ENCODE measurements at places on chromosomes 2 and 18.
A peak's percentile ranks its signal among the peaks of the same experiment; 100 is the strongest.

GRCh38 chr2:148501545-148501944 lies 143.0 kb upstream of the EPC2 start:
- no peak for DNase-seq

GRCh38 chr2:82411071-82411470 lies 2048.0 kb downstream of the SUCLG1 start:
- no peak for DNase-seq

DNA sequence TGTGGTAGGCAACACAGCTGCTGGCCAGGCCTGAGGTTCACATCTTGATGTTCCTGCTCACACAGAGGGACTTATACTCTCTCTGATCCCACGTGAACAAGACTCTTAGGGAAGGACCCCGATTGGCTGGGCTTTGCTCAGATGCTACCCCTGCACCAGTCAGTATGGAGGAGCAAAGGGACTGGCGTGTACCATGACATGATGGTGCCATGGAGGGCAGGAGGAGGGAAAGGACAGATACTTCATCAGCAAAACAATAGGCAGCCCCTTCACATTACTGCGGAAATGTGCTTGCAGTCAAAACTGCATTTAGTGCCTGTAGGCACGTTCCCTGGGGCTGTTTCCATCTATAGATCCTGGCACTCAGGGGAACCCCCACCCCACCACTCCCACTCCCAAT lies 42.7 kb downstream of the ZFP36L2 start:
- DNase-seq: no peak

DNA sequence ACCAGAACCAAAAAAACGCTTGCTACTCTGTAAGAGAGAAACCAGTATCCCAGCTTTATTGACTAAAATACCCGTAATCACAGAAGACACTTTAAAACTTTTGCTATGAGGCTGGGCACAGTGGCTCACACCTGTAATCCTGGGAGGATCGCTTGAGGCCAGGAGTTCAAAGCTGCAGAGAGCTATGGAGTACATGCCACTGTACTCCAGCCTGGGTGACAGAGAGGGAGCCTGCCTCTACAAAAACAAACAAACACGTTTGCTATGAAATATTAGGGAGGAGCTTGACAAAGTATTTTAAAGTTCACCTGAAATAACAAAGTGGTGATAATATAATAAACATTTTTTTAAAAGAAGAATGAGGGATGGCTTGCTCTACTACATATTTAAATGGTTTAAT lies 28.5 kb upstream of the RIOK3 start:
- DNase-seq: no peak

GRCh38 chr18:74623047-74623816 lies 25.6 kb downstream of the ZNF407 start:
- no peak for DNase-seq

DNA sequence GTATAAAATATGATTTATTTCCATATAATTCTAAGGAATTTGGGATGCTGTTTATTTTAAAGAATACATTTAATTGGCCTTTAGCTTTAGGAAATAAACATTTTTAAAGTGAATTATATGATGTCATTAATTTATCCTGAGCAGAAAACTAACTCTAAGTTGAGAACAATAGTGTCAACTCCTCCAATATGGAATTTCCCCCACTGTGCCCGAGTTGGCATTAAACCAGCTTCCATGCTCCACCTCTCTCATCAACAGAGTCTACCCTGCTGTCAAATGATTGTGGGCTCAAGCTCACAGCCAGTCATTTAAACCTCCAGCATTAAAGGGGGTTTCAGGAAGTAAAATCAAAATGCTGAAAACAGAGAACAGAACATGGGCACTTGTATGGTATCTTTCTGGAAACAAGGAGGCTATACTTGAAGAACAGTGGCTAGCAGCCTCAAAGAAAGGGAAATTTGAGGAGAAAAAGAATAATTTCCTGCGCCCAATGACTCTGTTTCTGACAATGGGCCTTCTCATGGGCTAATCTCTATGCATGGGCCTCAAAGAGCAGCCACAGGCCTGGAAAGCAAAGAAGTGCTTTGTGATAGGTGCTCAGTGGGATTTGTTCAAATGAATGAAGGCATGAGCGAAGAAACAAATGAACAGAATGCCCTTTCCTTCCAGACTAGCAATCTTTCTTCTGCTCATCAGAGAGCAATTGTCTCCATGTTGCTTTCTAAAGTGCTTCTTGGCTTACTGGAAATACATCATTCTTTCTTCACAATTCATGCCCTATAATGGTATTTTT lies 252.8 kb downstream of the MTX2 start:
- DNase-seq: no peak

- no peak for DNase-seq
Measured at GRCh38 chr2:120406566-120406965, 60.6 kb downstream of the INHBB start.

DNA sequence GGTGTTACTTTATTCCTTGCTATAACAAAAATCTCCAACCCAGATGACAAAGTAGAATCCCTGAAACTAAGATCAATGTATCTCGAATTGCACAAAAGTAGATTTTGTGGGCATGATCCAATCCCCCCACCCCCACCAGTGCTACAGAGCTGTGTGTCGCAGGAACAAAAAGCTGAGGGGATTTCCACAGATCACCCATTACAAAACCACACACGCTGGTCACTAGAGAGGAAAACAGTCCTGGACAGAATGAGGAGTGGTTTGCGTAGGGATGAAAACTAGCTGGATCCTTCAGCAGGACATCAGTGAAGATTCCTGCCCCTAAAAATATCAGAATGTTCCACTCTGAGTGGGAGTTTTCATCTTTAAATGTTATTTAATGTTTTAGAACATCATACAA lies 165.3 kb upstream of the STK17B start:
- no peak for DNase-seq

DNA sequence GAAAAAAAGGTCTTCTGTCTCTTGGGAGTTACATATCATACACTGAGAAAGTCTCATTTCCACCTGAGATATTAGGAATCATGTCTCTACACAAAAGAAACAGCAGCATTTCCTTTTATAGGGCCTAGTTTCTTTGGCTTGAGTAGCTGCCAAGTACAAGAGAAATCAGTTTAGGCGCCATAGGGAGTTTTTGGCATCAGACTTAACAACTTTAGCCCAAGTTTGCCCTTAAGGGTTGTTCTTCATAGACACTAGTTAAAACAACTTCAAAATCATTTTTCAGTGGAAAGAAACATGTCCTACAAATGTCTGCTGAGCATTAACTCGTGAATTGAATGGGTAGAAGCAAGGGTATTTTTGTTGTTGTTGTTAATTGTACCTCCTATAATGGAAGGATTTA lies 587.0 kb upstream of the DSEL start:
- no peak for DNase-seq

DNA sequence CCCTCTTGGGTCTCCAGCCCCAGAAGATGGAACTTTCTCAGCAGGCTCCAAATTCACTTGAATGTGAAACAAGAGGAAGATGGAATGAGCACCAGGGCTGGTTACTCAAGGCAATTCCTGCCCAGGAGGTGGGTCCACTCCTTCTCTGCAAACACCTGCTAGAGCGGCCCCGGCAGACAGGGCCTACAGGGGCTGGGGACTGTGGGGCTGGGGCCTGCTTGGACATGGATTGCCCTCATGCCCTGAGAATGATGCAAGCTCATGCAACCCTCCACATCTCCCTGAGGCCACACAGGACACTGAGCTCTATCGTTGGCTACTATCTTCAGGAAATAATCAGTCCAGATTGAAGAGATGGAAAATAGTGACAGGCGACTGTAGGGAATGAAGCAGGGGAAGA lies 39.1 kb downstream of the TFCP2L1 start:
- peak; percentile 79 for DNase-seq

DNA sequence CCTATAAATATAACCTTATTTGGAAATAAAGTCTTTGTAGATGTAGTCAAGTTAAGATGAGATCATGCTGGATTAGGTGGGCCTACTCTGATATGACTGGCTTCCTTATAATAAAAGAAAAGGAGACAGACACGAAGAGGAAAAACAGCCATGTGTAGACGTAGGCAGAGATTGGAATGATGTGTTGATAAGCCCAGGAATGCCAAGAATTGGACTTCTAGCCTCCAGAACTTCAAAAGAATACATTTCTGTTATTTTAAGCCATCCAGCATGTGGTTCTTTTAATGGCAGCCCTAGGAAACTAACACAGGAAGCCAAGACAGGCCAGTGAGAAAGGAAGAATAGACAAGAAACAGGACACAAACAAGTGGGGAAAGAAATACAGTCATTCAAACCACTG lies 68.6 kb downstream of the NYAP2 start:
- DNase-seq: no peak

GRCh38 chr2:217095511-217096205 lies 235.8 kb upstream of the TNP1 start:
- no peak for DNase-seq

DNA sequence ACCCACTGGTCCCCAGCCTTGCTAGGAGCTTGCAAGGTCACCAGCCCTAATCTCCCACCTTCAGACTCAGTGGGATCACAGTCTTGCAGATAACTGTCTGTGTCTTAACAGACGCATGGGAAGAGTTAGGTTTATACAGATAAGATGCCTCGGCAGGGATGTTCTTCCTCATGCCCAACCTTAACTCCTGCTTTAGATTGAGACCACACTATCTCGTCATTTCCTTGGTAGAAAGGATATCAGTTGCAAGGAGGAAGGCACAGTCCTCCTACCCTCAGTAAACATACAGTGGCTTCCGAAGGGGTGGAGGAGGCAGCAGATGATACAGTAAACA lies 7.2 kb downstream of the NT5DC4 start:
- DNase-seq: no peak

GRCh38 chr2:107621186-107622165 lies 205.2 kb upstream of the RGPD4 start:
- DNase-seq: no peak

- DNase-seq: no peak
Measured at GRCh38 chr2:72113847-72114692, 33.6 kb downstream of the CYP26B1 start.

DNA sequence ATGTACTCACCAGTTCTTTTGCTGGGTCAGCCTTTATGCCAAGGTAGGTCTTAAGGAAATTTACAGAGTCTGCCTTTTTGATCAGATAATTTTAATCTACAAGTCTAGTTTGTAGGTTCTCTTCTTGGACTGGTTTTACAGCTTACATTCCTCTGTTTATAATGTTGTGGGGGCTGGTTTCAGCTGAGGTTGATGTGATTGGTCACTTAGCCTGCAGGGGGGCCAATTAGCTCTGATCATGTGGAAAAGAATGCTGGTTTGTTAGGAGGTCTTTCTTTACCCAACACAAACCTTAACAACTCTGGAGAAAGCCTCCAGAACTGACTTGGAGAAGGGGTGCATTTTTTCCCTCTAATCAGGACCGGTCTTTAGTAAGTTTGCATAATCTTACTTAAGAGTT lies at the start of gene KCNJ13:
Gene KCNJ13, minus strand, starts transcription at position 131 of the 400 bp plus-strand sequence. CDS start 5,203 bp downstream, outside the sequence.
- peak; percentile 55 for DNase-seq

GRCh38 chr2:172782506-172783164 lies 47.0 kb downstream of the RAPGEF4 start:
- DNase-seq: no peak

- no peak for DNase-seq
Measured at GRCh38 chr18:3748086-3748485, 298.1 kb downstream of the TGIF1 start.

GRCh38 chr2:228917220-228917619 lies 353.9 kb downstream of the PID1 start:
- no peak for DNase-seq

- no peak for DNase-seq
Measured at GRCh38 chr2:16218161-16218560, 277.8 kb downstream of the MYCN start.

DNA sequence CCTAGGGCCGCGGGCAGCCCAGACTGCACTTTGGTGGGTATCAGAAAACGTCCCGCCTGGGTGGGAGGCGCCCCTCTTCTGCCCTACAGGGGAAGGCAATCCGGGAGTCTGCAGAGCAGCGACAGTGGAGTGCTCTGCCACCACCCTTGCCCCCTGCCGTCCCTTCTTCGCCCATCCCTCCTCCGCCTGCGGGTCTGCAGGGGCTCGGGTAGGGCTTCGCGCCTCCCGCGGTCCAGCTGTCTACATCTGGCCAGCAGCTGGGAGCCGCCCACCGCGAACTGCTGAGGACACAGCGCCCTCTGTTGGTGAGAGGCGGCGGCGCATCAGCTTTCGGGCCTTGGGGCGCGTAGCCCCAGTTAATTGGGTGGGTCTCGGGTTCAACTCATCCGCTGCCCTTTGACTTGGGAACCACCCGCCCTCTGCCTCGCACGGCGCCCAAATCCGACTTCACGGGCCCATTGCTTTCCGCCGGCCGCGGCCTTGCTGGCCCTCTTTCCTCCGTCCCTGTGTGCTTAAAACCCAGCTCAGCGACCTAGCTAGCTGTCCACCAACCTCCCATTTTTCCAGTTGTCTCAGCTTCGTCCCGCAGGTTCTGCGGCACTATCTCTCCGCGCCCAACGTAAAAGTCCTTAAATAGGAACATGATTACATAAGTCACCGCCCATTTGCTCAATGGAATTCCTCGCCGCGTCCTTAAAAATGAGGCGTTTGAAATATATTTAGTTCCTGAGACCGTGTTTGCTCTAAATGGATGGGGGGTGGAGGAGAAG lies 17.6 kb downstream of the WNT10A start:
- DNase-seq: peak; percentile 90

DNA sequence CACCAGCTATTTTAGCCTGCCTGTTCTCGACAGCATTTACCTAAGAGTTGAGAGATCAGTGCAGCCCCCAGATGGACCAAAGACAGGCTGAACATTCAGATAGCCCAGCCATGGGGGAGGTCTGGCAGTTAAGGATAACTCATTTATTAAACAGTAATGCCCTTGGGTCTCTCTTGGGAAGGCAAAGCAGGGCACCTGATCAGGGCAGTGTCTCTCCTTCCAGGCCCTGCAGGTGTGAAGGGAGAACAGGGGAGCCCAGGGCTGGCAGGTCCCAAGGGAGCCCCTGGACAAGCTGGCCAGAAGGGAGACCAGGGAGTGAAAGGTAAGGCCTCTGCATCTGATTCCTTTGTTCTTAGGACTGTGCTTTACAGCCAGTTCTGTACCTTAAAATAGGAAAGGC lies 49.6 kb downstream of the MARCO start:
- DNase-seq: no peak

DNA sequence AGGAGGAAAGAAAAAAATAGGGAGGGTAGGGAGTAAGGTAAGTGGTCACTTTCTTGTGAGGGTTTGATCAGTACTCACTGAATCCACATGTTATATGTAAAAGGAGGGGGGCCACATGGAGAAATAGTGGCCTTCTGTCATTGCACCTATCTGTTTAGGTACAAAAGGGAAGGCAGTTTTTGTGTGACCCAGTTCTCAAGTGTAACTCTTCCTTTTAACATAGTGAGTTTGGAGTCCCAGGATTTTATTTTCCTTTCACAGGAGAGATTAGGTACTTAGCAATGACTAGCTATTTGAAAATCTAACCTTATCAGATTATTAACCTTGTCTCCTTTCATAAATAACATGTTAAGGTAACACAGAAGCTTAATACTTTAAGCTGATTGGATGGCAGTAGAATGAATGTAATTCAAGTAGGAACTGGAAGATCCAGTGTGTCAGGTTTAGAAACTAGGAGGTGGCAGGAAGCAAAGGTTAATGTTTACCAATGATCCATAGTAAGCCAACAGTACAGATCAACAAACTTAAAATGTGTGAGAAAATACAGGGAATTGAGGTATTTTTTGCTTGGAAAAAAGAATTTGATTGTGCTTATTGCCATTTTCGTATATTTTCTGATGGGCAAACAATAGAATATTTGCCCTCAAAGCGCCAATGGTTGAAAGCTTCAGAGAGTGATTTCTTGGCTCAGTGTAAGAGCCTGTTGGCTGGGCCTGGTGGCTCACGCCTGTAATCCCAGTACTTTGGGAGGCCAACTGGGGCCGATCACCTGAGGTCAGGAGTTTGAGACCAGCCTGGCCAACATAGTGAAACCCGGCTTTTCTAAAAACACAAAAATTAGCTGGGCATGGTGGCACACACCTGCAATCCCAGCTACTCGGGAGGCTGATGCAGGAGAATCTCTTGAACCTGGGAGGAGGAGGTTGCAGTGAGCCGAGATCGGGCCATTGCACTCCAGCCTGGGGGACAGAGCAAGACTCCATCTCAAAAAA lies 11.3 kb downstream of the HNMT start:
- DNase-seq: no peak
